ENCODE measurements at places on chromosomes 3 and 15.

DNA sequence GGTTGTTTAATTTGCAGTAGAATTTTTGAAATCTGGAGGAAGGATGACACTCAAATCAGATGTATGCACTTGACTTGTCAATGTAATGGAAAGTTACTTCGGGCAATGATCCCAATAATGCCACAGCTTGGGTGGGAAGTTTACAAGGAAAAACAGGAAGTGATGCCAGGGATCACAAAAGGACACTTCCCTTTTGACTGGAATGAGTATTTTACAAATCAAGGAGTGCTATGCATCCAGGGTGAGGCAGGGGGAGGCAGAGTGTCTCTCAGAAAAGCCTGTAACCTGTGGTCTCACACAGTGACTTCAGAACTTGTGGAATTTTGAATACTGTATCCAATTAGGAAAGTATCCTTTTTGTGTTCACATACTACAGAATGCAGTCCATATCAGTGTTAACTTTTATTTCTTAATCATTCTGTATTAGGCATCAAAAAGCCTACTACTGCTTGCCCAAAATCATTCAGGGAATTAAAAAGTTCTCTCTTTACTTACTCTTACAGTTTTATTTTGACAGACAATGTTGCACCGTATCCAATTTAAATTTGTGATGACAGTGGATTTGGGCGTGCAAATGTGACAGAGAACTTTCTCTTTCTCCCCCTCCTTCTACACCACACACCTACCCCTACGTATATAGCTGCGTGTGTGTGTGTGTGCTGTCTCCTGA is 445.1 kb downstream of the MECOM start:
- DNase-seq = peak; percentile 66

- DNase-seq = no peak
These were observed 33.2 kb upstream of the TRIM59 start for GRCh38 chr3:160482796-160483195.

DNA sequence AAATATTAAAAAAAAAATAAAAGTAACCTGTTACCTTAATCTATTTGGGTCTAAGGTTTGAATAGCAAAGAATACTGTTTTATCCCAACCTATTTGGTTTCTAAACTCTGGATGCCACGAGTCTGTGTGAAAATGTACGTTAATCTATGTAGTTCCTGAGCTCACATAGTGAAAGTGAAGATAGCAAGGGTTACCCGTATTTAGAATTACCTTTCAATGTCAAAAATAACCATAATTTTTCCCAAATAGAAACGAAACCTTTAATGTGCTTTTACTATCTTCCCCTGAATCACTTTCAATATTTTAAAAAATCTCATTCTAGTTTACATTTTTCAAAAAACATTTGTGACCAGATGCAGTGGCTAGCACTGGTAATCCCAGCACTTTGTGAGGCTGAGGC is 5.8 kb upstream of the USP50 start:
- no peak for DNase-seq

DNA sequence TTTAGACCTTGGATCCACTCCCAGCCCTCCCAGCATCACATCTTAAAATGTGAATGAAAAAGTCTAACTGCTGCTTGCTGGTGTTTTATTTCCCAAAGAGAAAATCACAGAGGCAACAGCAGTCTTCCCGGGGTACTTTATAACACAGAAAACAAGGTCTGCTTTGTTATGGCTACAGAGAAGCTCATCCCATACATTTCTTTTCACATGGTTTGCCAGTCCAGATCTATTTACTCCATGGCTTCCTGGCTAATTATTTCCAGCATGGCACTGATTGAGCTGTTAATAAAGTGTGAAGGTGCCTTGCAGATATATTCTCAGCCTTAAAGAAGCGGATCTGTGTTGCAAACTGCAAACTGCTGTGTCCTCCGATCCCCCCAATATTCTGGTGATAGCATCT is 466.1 kb upstream of the CFAP20DC start:
- DNase-seq = no peak

- no peak for DNase-seq
These were observed 199.4 kb upstream of the PPP2R3A start for GRCh38 chr3:135766115-135766514.

DNA sequence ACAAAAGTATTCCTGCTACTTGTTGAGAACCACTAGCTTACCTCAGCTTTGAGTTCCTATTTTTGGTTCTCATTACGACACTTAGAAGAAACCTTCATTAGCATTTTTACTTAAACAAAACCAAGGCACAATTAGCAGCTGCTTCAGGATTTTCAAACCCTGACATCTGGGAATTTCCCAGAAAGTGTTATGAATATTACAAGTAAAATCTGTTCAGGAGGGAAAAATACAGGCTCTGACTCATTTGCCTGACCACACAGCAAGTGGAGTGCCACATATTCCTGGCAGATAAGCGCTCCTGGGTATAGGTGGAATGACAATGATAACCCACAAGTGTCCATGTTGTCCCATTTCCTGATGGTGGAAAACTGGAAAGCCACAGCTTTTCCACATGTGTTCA is 10.3 kb upstream of the RFTN1 start:
- DNase-seq = peak; percentile 22

DNA sequence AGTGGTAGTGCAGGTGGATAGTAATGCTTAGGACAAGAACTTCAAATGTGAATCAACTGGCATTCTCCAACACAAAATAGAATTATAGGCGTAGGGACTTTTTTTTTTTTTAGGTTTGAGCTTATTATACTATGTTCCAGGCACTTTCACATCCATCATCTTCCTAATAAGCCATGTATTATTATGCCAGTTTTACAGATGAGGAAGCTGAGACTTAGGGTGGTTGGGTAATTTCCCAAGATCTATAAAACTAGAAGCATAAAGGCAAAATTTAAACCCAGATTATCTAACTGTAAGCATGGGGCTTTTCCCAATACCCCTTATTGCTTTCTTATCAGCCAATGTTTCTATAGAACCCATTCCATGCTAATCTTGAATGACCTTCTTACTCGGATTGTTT is 75.1 kb upstream of the ETV5 start:
- no peak for DNase-seq

DNA sequence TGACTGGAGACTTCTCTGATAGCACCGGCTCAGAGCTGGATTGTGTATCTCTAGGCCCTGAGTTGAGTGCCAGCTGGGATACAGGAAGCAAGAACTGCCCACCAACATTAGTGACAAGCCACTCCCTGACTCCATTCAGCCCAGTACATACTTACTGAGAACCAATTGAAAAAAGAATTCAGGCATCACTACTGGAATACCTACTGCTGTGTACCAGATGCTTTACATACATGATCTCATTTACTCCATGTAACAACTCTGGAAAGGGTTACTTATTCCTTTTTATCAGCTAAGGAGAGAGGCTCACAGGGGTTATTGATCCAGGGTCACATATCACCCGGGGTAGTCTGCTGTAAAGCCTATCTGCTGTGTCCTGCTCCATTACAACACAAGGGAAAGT is 1.3 kb upstream of the SYN2 start:
- DNase-seq = no peak

- no peak for DNase-seq
These were observed 2.7 kb downstream of the ABHD14A start for GRCh38 chr3:51977446-51978142.

DNA sequence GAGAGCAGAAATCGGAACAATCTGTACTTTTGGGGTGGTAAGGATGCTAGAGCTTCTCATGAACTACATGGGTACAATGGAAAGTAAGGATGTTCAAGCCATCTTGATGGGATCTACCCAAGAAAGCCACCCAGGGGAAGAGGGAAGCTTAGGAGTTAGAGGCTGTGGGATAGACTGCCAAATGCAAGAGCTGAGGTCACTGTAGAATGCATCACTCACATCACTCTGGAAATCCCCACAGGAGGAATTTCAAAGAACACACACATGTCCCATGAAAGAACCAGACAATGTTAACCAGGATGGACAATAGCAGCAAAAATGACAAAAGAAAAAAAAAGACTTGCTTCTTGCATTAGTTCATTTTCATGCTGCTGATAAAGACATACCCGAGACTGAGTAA is 32.8 kb upstream of the UBE2E2 start:
- DNase-seq = peak; percentile 17

- DNase-seq = no peak
These were observed 180.8 kb downstream of the KCNAB1 start for GRCh38 chr3:156300929-156301840.

DNA sequence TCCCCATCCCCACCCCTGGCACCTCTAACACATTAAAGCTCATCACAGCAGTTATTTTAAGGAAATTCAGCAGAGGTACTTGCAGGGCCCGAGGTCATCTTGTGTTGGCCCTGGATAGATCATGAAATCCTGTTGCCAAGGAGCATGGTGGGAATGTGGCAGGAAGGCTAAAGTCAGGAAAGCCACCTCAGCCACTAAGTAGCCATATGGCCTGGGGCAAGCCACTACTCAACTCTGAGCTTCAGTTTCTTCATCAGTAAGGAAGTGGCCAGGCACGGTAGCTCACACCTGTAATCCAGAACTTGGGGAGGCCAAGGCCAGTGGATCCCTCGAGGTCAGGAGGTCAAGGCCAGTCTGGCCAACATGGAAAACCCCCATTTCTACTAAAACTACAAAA is 55.9 kb downstream of the LIPC start:
- no peak for DNase-seq

GRCh38 chr3:157602424-157602823 is 99.2 kb upstream of the VEPH1 start:
- DNase-seq = no peak

GRCh38 chr3:51967384-51968169 is at the start of gene PCBP4:
Gene PCBP4, minus strand, starts transcription at chr3:51967454. Its CDS starts 6,214 bp downstream, at chr3:51961240.
- DNase-seq = peak; percentile 19

GRCh38 chr3:160368804-160369203 is 30.2 kb downstream of the IFT80 start:
- DNase-seq = no peak

DNA sequence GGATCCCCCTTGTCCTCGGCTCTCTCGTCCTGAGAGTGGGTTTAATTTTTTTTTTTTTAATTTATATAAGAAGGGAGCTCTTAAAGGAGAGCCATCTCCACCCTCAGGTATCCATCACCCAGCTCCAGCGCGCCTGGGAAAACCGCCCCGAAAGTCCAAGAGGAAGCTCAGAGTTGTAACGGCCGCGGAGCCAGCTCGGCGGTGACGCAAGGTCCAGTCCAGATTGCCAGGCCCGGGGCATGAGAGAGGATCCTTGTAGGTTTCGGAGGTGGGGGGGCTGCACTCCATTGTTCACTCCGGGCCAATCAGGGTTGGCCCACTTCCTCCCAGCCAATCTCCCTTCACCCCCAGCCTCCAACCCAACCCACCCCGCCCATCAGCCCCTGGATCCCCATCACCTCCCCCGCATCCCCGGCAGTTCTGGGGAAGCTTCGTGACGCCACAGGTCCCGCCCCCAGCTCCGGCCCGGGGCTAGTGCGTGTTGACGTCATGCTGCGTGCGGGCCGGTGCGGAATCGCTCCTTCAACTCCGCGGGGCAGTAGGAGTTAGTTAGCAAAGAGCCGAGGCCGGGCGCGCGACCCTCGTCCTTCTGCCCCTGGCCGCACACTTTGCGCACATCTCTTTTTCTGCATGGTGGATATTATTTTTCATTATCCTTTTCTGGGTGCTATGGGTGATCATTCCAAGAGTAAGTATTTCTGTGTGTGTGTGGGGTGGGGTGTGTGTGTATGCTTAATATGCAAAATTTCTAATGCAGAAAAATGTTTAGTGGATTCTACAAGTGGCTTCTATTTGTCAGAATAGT is at the start of gene ISL2:
Gene ISL2 (plus strand): TSS at position 520 of the 805 bp plus-strand sequence. CDS start 111 bp downstream, at position 631.
- peak; percentile 98 for DNase-seq

DNA sequence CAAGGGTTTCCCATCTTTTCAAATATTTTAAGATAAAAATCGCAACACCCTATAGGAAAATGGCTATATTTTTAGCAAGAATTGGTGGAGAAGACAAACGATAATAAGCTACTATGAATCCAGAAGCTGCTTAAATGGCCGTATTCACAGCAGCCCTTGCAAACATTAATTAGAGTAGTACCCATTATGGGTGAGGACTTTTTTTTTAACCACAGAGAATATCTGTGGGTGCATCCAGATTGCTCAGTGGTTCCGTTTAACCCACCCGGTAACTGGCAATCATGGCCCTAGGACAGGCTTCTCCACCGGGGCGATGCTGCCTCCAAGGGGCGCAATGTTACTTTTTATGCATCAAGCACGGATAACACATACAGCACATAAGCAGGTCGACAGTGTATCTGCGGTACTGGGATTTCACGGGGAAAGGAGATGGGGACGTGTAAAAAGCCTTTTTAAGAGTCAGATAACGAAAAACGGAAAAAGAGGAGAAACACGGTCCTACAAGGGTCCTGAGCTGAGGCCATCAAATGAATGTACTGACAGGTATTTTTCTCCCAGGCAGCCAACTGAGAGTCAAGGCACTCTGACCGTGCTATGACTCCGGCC is 968 bp upstream of the TMEM266 start:
- no peak for DNase-seq

DNA sequence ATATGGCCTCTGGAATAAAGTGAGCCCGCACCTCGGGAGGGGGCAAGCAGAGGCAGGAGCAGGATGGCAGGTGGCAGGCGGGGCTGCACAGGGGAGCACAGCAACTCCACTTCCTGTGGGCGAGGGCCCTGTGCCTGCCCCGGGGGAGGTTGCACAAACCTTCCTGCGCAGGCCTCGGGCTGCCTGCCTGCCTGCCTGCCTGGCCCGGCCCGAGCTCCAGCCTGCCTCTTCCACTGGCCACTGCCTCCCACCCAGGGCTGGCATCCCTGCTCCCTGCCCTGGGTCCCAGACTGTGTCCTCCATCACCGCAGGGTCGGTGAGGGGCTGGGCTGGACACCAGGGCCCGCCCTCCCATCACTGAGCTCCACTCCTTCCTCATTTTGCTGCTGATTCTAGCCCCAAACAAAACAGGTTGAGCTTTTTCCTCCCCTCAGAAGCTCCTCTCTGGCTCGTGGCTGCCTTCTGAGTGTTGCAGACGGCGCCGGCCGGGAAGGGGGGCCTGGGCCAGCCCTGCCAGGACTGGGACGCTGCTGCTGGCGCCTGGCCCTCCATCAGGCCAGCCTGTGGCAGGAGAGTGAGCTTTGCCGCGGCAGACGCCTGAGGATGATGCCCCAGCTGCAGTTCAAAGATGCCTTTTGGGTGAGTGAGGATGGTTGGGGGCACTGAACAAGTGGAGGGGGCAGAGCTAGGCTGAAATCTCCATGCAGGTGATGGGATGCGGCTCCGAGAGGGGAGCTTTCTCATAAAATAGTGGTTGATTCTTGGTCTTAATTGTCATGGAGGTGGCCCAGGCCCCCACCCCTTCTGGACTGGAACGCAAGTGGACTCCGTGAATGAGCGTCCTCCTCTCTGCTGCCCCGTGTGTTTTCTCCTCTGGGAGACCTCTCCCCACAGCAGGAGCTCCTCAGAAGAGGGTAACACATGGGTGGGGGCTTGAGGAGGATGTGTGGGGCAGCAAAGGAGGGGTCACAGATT is at the start of gene PSTPIP1:
Gene PSTPIP1 (plus strand): TSS at position 156 of the 975 bp plus-strand sequence. CDS start 448 bp downstream, at position 604.
- no peak for DNase-seq

- DNase-seq = peak; percentile 3
These were observed 74.5 kb downstream of the TMEM108 start for GRCh38 chr3:133112666-133113065.

GRCh38 chr3:15979495-15979894 is 181.7 kb upstream of the ANKRD28 start:
- no peak for DNase-seq

DNA sequence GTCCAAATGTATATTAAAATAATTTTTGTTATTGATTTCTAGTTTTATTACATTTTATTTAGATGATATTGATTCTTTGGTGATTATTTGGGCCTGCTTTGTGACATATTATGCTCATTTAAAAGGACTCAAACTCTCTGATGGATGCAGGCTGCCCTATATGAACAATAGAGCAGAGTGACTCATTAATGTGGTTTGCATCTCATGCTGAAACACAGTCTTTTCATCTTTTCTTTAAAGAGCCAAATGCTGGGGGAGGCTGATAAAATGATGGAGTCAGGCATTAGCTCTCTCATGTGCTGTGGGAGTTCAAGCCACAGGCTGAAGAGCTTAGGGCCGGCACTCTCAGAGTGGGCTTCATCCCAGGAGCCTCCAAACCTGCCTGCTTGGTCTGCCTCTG is 7.2 kb downstream of the PLA1A start:
- DNase-seq = peak; percentile 30

All from HCEC 1CT (cell line).